ENCODE measurements at places on chromosomes 16 and 17.

- DNase-seq, result no peak
Measured at GRCh38 chr16:85321509-85322271, 209.4 kb upstream of the CIBAR2 start.

DNA sequence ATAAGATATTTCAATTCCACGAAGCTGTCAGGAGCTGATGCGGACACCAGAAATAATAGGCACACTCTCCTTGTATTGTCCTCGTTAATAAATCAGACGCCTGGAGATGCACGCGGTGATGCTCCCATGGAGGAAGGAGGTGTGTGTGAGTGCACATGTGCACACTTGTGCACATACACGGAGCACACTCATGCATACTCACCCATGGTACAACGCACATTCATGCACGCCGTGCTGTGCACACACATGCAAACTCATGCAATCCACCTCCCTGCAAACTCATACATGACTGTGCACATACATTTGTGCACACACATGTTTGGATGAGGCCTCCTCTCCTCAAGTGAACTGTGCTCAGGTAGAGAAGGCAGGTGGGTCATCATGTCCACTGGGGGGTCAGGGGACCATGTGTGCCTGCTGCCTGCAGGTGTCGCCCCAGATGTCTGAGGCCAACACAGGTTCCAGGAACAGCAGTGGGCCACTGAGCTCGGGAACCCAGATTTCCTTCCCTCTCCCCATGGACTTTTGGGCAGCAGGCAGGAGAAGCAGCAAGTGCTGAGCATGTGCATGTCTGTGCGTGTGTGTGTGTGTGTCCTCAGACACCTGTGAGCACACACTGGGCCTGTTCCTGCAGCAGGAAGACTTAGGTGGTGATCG lies 165.3 kb downstream of the SDK2 start:
- no peak for DNase-seq

DNA sequence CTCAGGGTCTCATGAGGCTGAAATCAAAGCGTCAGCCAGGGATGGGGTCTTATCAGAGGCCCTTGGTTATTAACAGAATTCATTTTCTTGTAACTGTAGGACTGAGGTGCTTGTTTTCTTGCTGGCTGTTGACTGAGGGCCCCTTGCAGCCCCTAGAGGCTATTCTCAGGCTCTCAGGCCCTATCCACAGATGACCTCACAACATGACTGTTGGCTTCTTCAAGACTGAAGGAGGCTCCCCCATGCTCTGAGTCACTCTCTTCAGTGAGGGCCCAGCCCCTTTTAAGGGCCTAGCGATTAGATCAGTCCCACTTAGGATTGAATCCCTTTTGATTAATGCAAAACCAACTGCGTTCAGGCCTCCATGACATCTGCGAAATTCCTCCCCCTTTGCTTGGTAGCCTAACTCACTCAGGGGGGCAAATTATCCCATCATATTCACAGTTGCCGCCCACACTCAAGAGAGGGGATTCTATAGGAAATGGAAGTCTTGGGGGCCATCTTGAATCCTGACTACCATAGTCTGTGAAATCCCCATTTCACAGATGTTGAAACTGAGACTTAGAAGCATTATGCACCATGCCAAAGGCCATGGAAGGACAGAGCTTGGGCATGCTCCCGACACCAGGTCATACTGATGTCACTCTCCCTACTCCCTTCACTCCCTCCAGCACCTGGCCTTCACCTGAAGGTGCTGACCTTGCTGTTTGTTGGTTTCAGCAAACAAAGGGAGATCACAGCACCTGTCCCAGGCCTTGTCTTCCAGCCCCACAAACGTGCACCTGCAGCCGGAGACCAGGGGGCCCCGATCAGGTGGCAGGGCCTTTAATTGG lies 592.3 kb downstream of the MAF start:
- DNase-seq, result no peak

- DNase-seq, result no peak
Measured at GRCh38 chr16:47134550-47134949, 9.2 kb downstream of the NETO2 start.

- no peak for DNase-seq
Measured at GRCh38 chr17:2611627-2612026, 18.2 kb downstream of the PAFAH1B1 start.

DNA sequence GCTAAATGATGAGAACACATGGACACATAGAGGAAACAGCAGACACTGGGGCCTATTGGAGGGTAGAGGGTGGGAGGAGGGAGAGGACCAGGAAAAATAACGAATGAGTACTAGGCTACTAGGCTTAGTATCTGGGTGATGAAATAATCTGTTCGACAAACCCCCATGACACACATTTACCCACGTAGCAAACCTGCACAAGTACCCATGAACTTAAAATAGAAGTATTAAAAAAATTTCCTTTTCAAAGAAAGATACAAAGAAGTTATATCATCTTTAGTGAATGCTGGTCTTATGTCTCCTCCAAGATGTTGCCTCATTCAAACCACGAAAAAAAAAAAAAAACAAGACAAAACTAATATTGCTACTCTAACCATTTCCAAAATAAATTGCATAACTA lies 31.7 kb downstream of the MBTD1 start:
- no peak for DNase-seq

GRCh38 chr16:51153577-51154031 lies 2.5 kb upstream of the SALL1 start:
- no peak for DNase-seq

GRCh38 chr17:21392266-21392665 lies 16.1 kb downstream of the KCNJ12 start:
- DNase-seq, result no peak

DNA sequence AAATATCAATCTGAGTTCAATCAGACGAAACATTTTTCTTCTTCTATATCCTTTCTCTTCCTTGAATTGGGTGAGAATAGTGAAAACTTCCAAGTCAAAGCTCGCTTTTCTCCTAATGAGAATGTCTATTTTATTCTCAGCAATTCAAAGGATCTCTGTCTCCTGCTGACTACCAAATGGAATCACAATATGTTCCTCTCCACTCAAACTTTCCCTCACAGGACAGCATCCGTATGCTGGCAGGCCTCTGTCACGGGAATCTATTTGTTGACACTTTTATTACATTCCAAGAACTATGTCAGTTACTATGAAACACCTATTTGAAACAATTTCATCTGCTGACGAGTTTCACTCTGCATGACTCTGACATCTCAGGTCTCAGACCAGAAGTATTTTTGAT lies 1196.6 kb downstream of the CDH11 start:
- no peak for DNase-seq

DNA sequence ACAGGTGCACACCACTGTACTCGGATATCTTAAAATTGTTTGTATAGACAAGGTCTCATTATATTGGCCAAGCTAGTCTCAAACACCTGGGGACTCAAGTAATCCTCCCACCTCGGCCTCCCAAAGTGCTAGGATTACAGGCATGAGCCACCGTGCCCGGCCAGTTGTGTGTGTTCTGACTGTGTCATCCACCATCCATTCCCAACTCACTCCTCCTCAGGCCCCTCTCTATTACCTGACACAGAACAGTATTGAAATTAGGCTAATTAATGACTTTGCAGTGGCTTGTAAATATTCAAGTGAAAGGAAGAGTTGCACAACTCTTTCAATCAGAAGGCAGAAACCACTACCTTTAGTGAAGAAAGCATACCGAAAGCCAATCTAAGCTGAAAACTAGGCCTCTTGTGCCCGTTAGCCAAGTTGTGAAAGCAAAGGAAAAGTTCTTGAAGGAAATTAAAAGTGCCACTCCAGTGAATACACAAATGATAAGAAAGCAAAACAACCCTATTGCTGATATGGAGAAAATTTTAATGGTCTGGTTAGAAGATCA lies 28.7 kb downstream of the GOSR1 start:
- DNase-seq, result no peak

DNA sequence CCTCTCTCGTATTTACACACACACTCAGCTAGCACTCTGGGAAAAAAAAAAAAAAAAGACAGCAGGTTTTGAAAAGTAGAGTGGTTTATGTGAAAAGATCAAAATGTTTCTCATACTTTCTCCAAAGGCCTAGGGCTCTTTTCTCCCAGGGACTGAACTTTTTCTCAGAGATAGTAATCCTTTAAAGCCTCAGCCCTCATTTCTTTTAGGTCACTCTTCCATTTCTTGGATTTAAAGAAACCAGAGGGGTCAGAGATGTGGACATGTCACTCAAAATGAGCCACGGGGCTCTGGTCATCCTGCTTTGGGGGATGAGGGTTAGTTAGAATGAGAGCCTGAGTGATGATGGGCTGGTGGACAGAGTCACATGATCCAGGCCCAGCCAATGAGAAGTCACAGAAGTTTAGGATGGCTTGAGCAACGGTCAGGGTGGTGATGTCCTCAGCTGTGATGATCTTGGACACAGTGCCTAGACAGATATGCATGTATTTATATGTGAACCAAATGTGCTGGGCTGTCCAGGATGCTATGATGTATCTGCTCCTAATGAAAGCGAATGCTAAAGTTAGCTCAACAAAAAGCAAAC lies 33.7 kb upstream of the AXIN2 start:
- no peak for DNase-seq

DNA sequence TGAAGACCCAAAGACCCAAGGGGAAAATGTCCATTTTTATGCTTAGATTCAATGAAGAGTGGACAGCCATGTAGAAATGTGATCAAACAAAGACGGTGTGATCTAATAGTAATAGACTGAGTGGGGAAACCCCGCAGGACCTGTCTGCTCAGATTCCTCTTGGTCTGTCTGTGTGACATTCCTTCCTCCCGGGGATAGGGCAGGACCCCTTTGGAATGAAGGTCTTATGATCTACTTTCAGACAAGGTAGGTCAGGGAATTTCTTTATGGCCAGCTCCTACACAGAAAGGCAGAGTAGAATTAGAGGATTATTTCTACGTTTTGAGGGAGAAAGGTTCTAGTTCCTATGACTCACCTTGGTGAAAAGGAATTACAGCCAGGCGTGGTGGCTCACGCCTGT lies 267.6 kb downstream of the STX8 start:
- no peak for DNase-seq

DNA sequence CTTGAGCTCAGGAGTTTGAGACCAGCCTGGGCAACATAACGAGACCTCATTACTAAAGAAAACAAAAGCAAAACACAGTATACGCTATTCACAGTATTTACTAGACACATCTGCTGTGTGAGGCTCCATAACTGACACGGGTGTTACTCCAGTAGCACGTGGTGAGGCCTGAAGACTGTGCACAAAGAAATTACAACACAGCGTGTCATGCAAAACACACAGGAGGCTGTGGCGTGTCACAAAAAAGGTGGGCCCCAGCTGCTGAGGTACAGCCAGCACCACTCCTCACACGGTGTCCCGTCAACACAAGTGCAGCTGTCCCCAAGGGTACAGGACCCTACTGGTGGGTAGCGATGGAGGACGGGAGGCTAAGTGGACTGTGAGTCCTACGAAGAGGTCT lies 2.7 kb downstream of the CYBC1 start:
- DNase-seq, result no peak

GRCh38 chr17:19440421-19440820 lies 29.4 kb downstream of the RNF112 start:
- DNase-seq, result no peak

DNA sequence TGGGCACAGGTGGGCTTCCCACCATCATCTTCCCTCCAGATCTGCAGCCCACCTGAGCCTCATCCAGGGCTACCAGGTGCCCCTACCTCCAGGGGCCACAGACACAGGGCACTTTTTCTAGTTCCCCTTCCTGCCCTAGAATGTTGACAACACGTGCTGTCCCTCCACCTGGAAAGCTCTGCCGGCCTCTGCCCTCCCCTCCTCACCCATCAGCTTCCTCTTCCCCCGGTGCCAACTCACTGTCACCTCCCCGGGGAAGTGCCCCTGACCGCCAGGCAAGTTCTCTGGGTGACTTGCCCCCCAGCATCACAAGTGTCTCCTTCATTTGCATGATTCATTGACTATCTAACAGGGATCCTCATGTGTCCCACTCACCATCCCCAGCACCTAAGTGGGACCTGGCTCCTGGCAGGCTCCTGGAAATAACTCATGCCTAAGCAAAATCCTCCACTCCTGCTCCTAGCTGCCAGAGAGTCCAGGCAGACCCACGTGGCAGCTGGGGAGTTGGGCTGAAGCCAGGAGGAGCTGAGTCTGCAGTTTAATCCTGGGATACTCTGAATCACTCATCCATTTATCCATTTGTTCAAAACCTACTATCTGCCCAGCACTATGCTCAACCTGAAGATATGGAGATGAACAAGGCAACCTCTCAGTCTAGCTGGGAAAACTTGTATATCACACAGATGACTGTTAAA lies 304.4 kb downstream of the FOXL1 start:
- DNase-seq, result no peak

DNA sequence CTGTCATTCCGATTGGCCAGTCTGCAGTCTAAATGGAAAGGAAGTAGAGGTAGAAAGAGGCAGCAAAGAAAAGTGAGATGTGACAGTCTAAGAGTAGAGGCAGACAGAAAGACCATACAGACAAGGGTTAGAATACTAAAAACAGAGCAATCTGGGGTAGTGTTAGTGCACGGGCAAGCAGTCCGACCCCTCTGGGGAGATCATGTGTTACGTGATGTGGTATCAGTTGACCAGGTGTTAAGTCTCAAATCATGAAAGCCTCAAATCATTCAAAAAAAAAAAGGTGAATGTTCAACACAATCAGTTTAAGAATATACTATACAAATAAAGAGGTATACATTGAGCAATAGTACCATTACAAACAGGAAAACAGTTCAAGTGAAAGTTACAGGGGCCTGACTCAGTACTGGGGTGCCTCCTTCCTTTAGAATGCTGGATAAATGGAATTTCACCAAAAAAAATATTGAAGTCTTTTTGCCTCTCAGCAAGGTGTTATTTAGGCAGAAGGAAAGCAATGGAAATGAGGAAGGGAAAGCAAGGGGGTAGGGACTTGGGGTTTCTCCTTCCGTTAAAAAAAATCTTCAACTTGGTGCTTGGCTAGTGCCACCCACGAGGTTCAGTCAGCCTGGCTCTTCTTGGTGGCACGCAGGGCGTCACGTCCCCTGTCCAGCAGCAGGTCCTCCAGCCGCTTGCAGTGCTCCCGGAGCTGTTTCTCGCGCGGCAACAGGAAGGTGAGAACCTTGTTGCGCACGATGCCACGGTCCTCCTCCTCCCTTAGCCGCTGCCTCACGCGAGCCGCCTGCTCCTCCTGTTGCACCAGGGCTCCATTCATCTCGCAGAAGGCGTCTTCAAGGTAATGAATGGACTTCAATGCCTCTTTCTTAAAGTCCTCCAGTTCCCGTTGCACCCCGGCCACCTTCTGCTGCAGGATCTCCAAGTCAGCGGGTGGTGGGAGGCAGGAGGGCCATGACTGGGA lies 616 bp downstream of the CCDC182 start:
- no peak for DNase-seq

DNA sequence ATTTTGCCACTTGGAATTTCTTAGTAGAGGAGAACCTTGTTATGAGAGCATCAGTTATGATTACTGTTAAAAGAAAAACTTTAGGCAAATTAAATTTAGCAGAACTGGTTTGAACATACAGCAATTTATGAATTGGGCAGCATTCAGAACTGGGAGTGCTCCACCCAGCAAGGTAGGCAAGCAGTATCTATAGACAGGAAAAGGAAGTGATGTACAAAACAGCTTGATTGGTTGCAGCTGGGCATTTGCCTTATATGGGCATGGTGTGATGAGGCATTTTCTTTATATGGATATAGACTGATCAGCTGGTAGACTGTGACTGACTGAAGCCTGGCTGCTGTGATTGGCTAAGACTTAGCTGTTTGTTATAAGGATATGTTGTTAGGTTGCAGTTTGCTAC lies 17.6 kb upstream of the CYLD start:
- DNase-seq, result no peak
